ENCODE measurements at places on chromosomes 6 and 20.

DNA sequence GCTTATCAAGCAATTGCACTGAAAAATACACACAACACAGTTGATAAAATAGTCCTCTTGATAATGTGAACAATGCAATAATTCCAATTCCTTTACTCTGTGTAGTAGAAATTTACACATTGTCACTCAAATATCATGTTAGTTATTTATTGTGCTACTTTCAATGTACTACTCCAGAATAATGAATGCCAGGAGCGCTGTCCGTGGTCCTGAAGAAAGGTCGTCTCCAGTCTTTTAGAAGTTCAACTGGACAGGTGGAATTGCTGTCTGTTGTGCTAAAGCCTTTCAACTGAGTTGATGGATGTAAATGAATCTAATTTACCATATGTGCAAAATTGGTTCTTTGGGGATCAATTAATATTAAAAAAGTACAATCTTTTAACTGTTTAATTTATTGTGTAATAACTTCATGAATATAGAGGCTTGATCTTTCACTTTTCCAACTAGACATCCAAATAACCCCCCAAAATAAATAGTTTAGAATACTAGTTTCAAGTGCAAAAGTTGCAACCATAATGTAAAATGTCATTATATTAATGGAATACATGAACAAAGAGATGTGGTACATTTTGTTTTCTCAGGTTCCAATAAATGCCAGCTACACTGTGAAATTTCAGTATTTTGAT is 3.2 kb downstream of the GRIK2 start:
- no peak overlapping the region for H3K4me3 ChIP-seq
- H3K27me3 ChIP-seq, result no peaks in the 10 kb centered on the region
- no peak for DNase-seq
- no peaks in the 10 kb centered on the region for H3K4me1 ChIP-seq
- H3K27ac ChIP-seq, result no peak overlapping the region
- peaks cover 5% of the 10 kb centered on the region for H3K36me3 ChIP-seq

- H3K27me3 ChIP-seq, result no peaks in the 10 kb centered on the region
- H3K4me1 ChIP-seq, result no peaks in the 10 kb centered on the region
- H3K4me3 ChIP-seq, result no peak overlapping the region
Measured at GRCh38 chr6:40999569-40999968, 39.5 kb downstream of the UNC5CL start.

DNA sequence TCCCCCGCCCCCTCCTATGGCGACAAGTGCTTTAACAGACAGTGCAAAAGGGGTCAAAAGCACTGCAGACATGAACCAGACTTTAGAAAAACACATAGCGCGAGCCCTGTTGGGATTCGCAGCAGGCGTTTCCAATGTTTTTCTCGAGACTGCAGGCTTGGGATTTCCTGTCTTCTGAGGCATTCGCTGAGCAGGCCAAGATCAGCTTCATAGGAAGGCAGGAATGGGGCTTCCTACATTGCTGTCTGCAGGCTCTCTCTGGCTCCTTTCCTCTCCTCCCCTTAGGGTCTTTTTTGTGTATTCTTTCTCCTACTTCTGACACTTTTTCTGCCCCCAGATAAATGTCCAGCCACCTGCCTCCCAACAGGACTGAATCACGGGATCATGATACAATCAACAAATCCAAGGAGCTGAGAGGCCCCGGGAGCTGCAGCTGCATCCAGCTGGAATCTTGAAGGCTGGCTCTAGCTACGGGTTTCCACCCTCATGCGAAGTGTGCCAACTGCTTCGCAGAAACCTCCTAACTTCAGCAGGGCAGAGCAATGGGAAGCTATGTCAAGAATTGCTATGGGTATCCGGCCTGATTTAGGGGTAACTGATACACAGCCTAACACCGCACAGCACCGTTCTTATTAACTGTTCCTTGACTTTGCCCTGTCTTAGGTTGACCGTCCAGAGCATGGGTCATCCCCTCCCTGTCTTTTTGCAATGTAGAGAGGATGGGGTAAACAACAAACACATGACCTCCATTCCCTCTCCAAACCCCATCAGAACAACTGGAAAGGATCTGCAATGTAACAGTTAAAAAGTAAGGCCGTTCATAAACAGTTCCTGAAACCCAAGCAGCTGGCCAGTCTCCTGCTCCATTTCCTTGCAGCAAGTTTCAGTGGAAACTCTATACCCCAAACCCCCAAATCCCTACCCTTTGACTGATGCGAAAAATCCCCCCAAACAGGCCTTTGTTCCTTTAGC is 31.5 kb downstream of the SNX5 start:
- no peak for DNase-seq

GRCh38 chr20:51815383-51816076 is 13.2 kb upstream of the SALL4 start:
- H3K36me3 ChIP-seq, result no peaks in the 10 kb centered on the region
- no peak overlapping the region for H3K27ac ChIP-seq
- DNase-seq, result no peak
- no peaks in the 10 kb centered on the region for H3K4me1 ChIP-seq
- no peak overlapping the region for H3K4me3 ChIP-seq

GRCh38 chr6:20876036-20876435 is 341.8 kb downstream of the CDKAL1 start:
- no peak for DNase-seq
- H3K36me3 ChIP-seq, result no peaks in the 10 kb centered on the region
- H3K27me3 ChIP-seq, result no peaks in the 10 kb centered on the region
- H3K4me1 ChIP-seq, result no peaks in the 10 kb centered on the region
- H3K4me3 ChIP-seq, result no peak overlapping the region

DNA sequence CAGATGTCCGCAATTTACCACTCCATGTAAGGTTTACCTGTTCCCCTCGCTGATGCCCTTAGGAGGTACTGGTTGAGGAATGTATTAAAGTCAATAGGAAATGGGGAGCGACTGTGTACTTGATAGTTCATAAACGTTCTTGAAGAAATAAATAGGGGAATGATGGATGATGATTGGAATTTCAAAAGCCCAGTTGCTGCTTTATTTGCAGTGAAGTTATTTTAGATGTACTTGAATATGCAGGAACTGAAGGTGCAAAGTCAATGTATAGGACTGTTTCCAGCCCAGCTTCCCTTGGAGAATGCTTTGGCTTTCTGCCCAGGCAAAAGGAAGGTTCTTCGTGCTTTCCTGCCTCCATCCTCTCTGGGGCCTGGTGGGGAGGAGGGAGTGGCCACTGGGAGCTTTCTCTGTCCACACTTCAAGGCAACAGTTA is 19.8 kb downstream of the ADGRF5 start:
- H3K36me3 ChIP-seq, result no peaks in the 10 kb centered on the region
- H3K27me3 ChIP-seq, result no peaks in the 10 kb centered on the region
- no peaks in the 10 kb centered on the region for H3K4me1 ChIP-seq
- H3K27ac ChIP-seq, result no peak overlapping the region
- no peak overlapping the region for H3K4me3 ChIP-seq
- DNase-seq, result no peak

DNA sequence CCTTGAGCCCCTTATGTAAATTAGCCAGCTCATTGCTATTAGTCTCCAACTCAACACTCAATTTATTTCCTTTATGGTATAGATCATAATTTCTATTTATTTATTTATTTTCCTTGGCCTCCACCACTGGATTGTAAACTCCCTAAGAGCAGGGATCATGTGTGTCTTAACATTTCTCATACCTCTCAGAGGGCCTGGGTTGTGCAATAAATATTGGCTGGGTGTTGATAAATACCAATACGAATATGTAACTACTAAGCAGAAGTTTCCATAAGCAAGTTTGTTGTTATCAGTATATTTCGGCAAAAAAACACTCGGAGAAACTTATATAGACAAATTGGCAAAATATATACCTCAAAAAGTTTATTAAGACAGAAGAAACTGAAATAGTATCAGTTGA is 257.4 kb downstream of the ADGRB3 start:
- no peaks in the 10 kb centered on the region for H3K27me3 ChIP-seq
- no peak for DNase-seq
- H3K4me1 ChIP-seq, result no peaks in the 10 kb centered on the region
- no peak overlapping the region for H3K4me3 ChIP-seq
- H3K27ac ChIP-seq, result no peak overlapping the region
- no peaks in the 10 kb centered on the region for H3K36me3 ChIP-seq

- H3K27ac ChIP-seq, result peak overlapping the region; percentile 58
- DNase-seq, result no peak
- H3K36me3 ChIP-seq, result no peaks in the 10 kb centered on the region
- H3K4me1 ChIP-seq, result peaks cover 7% of the 10 kb centered on the region
- H3K4me3 ChIP-seq, result no peak overlapping the region
Measured at GRCh38 chr20:45016089-45016671, 49.9 kb downstream of the STK4 start.

GRCh38 chr20:297925-298775 is 780 bp downstream of the ZCCHC3 start:
- H3K4me3 ChIP-seq, result peak overlapping the region; percentile 99
- H3K36me3 ChIP-seq, result no peaks in the 10 kb centered on the region
- no peaks in the 10 kb centered on the region for H3K27me3 ChIP-seq
- peak overlapping the region; percentile 99 for H3K27ac ChIP-seq
- peaks cover 46% of the 10 kb centered on the region for H3K4me1 ChIP-seq

GRCh38 chr6:85418059-85418458 is 31.8 kb upstream of the NT5E start:
- DNase-seq, result no peak
- H3K36me3 ChIP-seq, result no peaks in the 10 kb centered on the region
- H3K4me3 ChIP-seq, result no peak overlapping the region
- peaks cover 24% of the 10 kb centered on the region for H3K4me1 ChIP-seq
- H3K27ac ChIP-seq, result no peak overlapping the region

GRCh38 chr6:33783781-33784520 is 5.0 kb downstream of the LEMD2 start:
- peaks cover 2% of the 10 kb centered on the region for H3K36me3 ChIP-seq
- H3K27ac ChIP-seq, result no peak overlapping the region

Measured in tibial nerve (tissue), 4 donors.